ENCODE measurements at places on chromosomes 2 and 18.

DNA sequence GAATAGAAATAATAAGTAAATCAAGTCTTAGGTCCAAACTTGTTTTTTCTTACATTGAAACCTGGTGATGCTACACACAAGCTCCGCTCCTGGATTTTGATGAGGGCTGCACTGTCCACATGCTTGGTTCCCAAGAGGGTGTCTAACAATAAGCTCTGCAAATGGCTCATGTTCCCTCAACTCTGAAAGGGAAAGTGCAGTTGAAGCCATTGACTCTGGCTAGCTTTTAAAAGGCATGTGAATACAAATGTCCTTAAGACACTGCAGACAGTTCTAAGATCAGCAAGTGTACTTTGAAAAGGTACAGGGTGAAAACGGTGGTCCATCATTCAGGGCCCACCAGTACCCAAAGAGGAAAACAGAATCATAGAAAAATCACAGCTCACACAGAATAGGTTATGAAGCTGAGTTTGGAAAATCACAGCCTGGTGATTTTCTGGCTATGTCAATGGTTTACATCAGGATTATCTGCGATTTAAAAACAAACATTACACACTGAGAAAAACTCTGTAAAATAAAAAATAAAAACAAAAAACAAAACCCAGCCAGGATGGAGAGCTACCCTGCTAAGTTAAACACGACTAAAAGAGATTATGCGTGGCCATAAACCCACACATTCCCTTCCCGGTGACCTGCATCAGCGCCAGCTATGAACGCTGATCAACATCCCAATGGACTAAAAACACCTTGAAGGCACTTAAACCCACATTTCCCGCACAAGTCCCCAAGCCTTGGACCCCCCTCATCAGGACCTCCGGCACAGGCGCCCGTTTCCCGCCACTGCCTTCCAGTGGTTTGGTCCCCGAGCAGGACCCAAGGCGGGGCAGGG is 554 bp downstream of the PFN4 start:
- DNase-seq: peak; percentile 42

DNA sequence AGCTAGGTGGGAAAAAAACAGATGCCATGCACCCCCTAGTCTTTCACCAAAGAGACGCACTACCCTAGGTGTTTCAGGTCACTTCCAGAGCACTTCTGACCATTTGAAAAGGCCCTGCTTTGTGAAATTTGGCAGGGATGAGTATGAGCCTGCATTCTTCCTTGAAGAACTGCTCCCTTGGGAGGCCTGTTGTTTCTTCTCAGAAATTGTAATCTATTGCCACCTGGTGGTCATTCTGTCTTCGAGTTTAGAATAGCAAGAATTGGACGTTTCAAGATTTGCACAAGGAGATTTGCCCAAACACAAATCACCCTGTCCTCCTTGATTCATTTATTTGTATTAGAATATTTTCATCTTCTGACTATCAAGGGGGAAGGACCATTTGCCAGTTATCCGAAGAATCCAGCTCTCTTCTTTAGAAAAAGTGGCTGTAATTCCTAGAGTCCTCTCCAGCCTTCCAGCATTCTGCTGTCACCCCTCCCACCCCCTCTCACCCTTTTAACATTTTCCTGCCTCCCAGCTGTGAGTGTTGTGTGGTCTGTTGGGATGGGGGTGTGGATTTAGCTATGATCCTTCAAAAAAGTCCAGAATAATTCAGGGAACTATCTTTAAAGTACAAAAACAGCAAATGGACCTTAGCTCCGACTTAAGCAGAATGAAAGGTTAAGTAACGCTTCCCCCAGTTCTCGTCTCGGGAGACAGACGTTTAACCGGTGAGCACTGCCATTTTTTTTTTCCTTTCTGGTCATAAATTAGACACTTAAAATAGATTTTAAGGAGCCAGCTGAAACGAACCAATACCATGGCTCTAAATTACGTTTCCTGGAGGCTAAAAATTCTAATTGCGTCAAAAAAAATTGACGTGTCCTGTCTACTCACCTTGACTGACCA is 3.7 kb upstream of the GAD1 start:
- peak; percentile 99 for DNase-seq

GRCh38 chr18:52200406-52200805 is 139.6 kb upstream of the DCC start:
- DNase-seq: no peak

GRCh38 chr2:167187978-167188967 is 300.0 kb downstream of the XIRP2 start:
- no peak for DNase-seq

GRCh38 chr2:160646684-160647444 is 153.3 kb upstream of the RBMS1 start:
- DNase-seq: no peak

DNA sequence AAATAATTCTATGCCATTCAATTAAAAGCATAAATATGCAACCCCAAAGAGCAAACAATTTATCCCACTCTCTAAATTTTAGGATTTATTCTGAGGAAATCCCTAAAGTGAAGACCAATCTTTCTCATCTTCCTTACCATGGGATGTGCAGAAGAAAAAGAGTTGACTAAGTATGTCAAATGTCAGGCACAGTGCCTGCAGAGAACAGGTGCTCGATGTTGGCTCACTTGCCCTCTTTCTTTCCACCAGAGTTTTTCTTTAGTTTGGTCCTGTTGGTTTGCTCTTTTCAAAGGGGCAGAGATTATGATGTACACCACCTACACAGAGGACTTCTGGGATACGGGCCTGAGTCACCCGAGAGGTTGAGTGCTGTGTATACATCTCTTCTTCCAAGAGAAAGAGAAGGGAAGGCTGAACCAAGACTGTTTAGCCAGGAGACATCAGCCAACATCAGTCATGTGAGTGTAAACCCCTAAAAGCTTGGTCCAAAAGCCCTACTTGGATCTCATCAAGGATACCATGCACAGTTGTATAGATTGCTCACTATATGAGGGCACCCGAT is 51.7 kb downstream of the SUMO1 start:
- peak; percentile 8 for DNase-seq

DNA sequence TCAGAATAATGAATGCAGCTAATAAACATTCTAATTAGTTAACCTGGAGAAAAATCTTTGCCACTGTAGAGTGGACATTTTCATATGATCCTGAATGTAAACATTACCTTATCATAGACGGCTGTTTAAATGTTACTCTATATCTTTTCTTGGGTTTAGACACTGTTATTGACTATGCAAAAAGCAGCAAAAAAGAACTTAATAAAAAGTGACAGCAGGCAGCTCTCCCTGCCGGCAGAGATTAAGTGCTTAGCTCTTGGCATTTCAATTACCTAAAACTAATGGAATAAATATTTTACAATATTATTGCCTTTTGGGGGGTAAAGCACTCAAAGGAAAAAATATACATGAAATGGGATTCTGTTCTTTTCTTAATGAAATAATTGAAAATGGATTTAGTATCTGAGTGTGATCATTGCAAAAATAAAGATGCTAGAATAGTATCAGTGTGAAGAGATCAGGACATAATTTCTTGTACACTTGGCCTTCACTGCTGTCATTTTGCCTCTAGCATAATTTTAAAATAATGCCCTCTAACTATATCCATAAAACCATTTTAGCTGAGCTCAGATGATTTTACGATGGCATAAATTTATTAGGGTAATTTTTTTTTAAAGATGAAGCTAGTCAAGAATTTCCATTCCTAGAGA is 203.4 kb upstream of the DPP10 start:
- no peak for DNase-seq

All from GM23248 (cell line).